ENCODE measurements at places on chromosomes 5 and 9.

DNA sequence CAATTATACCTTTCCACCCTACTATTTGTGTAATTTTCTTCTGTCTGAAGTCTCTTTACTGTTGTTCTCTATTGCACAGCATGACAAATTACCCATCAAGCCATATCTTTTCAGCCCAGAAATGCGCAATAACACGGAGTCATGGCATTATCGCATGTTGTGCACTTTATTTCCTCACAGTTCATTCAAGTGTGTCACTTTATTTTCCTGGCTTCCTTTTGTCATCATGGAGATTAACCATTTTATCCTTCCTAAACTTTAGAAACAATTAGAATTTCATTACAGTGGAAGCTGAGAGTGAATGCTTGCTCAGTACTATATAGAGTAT is 41.3 kb upstream of the MEF2C start:
- DNase-seq, result no peak

- DNase-seq, result no peak
Observed at GRCh38 chr9:122217640-122218039, 11.1 kb downstream of the LHX6 start.

DNA sequence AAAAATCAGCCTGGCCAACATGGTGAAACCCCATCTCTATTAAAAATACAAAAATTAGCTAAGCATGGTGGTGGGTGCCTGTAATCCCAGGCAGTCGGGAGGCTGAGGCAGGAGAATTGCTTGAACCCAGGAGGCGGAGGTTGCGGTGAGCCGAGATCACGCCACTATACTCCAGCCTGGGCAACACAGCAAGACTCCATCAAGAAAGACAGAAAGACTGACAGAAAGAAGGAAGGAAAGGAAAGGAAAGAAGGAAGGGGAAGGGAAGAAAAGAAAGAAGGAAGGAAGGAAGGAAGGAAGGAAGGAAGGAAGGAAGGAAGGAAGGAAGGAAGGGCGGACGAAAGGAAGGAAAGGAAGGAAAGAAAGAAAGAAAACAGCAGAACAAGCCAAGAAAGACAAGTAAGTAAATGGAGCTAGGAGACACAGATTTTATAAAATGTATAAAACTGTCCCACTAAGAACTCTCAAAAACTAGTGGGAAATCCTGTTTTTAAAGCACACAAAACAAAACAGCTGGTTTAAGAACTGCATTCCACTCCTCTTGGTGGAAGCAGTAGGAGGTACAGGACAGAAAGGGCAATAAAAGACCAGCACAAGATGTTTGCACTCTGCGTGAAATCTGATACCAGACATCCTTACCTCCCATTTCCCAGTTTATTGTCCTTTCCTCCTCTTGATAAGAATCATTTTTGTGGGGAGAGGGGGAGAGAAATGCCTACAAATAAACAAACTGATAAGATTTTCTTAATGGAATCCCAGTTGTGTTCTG is 46.7 kb downstream of the MYO10 start:
- DNase-seq, result no peak

- DNase-seq, result no peak
Observed at GRCh38 chr5:145198525-145199260, 636.4 kb downstream of the PRELID2 start.

- no peak for DNase-seq
Observed at GRCh38 chr9:12539580-12539975, 153.6 kb upstream of the TYRP1 start.

DNA sequence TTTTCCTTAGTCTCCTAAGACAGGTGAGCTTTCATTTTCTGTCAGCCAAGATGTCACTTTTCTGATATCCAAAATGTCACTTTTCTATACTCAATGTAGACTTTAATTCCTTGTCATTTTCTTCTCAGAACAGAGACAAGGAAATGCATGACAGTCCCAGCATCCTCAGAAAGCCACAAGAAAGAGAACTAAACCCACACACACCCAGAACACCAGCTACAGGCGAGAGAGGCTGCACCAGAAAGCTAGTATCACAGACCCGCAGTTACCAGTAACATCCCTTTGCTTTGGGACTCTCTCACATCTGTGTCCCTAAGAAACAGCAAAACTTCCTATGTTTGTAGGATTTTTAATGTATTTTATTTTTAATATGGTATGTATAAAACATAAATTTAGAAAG is 17.1 kb downstream of the TRMO start:
- DNase-seq, result no peak

- DNase-seq, result no peak
Observed at GRCh38 chr5:66100851-66101250, 43.2 kb upstream of the SREK1 start.

DNA sequence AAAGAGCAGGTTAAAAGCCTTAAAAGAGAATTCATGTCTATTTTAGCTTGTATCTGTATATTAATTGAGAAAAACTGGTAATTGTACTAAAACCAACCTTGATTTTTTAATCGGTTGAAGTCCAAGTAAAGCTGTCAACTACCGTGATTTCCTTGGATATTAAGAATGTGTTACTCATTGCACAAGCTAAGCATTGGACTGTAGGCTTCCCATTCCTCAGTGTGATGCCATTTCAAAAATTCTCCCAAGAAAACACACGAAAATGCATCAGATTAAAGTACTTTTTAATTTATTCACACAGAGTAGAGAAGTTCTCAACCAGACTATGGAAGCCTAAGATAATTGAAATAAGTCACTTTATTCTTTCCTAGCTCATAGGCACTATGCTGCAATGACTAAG is 761.4 kb upstream of the TYRP1 start:
- DNase-seq, result no peak

DNA sequence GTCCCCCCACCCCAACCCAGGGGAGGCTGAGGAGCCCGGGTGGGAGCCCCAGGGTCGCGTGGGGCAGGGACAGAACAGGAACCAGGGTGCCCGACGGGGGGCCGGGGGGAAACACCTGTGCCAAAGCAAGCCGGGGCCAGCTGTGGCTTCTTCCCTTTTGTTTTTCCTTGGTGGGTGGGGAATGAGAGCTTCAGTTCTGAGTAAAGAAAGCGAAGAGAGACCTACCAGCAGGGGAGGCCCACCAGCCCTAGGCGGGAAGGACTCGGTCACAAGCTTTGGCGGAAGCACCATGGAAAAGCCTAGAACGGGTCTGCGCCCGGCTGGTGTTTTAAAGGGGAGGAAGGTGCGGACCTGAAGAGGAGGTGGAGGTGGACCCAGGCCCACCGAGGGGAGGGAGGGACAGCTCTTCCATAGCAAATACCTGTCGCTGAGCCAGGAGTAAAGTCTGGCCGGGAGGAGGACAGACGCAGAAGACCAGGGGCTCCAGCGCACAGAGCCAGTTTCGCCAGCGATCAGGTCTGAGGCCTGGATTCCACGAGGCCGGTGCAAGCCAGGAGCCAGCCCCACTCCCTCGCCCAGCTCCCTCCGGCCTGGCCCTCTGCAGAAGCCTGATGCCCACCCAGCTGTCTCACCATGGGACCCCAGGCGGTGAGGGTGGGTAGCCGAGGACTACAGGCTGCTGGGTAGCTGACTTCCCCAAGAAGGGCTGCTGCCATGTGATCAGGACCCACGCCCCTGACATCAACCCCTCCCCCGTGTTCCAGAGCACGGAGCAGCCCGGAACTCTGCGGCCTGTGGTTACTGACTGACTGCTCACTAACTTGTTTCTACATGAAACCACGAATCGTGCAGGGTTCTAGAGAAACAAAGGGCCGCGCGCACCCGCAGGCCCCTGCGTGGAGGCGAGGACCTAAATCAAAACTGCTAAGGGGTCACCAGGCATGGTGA is 849 bp upstream of the MGAT1 start:
- DNase-seq, result peak; percentile 72

GRCh38 chr5:1479581-1480188 is 34.4 kb upstream of the SLC6A3 start:
- DNase-seq, result peak; percentile 22

DNA sequence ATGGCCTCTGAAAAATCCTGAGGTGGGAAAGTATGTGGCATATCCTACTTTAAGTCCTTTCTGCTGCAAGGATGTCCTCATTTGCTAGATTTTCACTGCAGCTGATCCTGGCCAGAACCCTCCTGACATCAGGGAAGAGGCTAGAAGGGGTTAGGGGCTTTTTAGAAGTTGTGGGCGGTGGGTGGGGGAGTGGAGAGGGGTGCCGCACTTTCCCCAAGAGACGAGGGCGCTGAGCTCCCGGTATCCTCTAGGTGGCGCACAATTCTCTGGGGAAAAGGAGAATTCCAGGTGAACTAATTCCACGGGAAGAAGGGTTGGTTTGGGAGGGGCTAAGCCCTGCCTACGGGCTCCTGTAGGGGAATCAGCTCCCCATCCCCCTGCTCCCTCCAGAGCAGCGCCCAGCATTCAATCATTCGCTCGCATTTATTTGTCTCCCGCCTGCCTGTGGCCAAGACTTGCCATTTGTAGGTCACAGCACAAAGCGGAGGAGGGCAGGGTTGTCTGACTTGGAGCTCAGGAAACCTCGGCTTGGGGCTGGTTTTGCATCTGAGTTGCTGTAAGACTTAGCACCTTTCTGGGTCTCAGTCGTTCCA is 42.9 kb upstream of the HAND1 start:
- DNase-seq, result no peak

DNA sequence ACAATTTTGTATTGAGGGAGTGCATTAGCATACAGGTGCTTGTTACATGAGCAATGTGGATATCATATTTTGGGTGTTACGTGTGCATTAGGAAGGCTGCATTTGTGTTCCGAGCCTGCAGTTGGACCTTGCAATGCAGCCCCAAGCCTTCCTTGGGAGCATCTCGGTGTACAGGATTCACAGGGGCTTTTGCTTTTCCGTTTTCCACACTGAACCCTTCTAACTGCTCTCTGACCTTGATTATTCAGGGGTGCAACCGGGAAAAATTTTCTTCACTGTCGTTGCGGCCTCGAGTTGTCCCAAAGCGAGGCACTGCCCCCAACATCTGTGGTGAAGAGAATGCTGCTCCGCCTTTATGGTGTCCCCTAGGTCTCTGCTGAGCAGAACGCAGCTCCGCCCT is 80.1 kb upstream of the PLEKHG4B start:
- no peak for DNase-seq

DNA sequence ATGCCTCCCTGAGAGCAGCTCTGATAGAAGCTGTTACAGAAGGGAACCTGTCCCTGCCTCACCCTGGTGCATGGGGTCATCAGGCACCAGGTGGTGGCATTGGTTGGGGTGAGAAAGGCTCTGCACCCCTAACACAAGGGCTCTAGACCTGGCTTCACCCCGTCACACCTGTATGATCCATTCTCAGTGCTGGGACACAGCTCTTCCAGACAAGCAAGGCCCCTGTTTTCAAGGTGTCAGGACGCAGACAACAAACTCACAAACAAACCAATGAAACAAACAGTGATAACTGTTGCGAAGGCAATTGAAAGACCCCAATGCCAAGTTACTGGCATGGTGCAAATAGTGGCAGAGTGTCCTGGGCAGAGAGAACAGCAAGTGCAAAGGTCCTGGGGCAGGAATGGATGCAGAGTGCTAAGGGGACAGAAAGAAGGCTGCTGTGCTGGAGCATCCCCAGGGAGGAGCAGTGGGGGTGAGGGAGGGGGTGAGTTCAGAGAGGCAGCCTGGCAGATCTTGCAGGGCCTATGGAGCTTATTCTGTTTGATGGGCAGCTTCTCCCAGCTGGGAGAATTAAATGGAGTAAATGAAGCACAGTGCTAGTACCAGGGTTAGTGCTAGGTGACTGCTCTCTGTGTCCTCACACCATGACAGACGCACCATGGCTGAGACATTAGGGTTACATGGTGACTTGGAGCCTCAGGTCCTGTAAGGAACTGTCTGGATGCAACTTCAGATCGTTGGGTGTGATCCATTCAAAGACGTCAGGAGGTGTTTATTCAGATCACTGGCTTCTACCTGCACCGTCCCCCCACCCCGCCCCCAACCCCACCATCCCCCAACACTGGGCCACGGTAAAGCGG is 67.9 kb upstream of the UNC5A start:
- DNase-seq, result no peak

DNA sequence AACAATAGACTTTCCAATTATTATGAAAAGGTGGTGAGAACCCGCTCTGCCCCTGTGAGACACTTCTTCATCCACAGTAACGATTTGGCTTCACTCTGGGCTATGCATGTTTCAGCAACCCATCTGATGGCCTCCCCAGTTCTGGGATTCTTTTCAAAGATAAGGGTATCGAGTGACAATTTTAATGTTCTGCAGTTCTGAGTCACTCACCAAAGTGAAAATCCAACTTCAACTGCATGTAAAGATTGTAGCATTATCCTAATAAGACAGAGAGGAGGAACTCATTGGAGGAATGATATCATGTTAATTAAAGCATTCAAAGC is 1078.3 kb upstream of the SEMA6A start:
- no peak for DNase-seq

DNA sequence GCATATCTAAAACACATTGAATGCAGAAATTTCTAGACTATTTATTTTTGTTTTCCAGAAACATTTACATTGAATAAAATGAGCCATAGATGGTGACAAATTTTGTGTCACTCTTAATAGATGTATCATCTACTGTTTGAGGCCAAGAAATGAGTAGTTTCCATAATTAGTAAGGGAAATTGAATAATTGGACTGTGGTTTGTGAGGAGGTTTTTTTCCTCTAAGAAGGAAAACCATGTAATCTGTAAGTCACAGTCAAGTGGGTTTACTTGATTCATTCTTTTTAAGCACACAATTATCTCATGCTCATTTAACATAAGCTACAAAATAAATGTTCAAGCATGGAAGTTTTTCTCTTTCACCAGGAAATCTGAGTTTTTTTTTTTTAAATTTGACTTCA is 876.4 kb downstream of the NR2F1-AS1 start:
- DNase-seq, result no peak

- DNase-seq, result no peak
Observed at GRCh38 chr9:4740388-4740637, 689 bp downstream of the AK3 start.

DNA sequence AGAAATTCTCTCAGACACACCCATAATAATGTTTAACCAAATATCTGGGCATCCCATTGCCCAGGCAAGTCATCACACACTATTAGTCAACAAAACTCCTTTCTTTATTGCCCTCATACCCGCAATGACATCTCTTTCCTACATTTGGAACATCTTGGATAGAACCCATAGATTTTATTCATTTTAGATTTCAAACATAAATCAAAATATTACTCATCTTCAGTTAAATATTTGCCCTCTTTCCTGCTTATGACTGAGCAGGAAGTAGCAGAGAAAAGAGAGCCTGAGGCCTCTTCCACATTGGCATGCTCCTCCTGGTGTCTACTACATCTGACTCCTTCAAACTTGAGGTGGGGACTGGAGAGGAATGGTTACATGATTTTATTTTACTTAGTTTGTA is 592.0 kb downstream of the CHSY3 start:
- no peak for DNase-seq

DNA sequence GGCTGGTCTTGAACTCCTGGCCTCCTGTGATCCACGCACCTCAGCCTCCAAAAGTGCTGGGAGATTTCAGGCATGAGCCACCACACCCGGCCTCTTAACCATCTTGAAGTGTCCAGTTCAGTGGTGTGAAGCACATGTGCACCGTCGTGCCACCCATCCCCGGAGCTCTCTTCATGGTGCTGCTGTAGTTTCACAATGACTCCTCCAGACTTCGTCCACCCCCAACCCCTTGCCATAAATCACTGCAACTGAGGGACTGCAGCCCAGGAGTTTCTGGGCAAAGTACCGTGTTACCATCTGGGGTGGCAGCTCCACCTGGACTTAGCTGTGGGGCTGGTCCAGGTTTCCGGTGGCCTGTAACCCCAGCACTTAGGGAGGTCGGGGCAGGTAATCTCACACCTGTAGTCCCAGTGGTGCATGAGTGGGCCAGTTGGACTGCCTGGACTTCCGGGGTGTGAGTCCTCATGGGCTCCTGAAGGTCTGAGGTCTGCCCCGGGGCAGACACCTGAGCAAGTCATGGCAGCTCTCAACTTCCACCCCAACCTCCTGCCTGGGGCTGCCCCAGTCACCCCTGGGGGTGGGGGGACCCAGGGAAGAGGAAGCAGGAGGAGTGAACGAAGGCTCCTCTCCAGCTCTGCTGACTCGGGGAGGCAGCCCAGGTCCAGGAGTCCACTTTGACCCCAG is 6.6 kb upstream of the N4BP3 start:
- DNase-seq, result no peak

All from stimulated activated CD4-positive, alpha-beta T cell treated with anti-CD3 and anti-CD28 coated beads, TNF-alpha, amount 100 ng/mL, for 24 hours (primary cell).